ENCODE measurements at places on chromosomes 2 and 18.

GRCh38 chr2:111007757-111008688, 112.7 kb upstream of the BCL2L11 start:
- no peak for DNase-seq

- DNase-seq: no peak
Observed at GRCh38 chr2:163664610-163665009, 71.2 kb downstream of the FIGN start.

DNA sequence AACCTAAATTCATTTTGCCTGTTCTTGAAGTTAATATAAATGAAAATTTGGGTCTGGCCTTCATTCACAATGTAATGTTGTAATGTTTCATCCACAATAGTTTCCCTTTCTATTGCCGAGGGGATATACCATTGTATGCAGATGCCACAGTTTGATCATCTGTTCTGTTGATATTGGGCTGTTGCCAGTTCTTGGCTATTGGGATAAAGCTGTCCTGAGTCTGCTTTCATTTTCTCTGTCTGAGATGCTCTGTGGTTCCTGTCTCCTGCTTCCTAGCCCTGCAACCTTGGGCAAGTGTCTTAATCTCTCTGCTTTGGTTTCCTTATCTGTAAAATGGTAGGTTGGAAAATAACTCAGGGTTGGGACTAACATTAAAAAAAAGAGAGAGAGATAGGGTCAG, 25.2 kb downstream of the B3GNT2 start:
- DNase-seq: peak; percentile 56

DNA sequence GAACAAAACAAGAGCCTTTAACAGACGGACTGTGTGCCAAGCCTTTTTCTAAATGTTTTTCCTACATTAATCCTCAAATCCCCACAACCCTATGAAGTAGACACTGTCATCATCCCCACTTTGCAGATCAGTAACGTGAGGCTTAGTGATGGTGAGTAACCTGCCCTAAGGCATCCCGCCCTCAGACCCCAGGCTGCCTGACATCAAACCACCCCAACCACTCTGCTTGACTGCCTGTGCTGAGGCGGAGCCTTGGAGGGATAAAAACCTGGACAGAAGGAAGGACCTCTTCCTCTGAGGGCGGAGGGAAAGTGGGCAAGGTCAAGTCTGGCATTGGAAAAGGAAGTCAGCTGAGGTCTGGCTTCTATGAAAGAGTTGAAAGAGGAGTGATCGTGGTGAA, 104.6 kb downstream of the SP3 start:
- DNase-seq: no peak

DNA sequence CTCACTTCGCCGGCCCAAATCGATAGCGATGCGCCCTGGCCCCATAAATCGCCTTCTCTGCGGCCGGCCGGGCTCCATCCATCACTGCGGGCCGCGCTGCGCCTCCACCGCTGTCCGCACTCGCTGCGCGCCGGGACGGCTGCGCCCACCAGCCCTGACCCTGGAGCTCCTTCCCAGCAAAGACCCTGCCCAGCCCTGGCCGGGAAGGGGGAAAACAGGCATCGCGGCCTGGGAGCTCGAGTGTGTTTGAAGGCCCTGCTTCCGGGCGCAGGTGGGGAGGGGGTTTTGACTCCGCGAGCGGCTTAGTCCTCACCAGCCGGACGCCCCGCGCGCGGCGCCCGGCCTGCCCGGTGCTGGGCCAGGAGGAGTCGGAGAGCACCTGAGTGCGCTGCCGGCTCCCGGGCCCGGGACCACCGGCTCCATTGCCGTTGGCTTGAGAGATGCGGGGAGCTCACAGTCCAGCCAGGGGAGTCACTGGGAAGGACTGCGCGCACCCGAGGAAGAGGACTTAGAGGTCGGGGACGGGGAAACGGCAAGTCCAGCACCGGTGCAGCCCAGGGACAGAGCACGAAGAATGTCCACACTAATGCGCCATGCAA, 1.1 kb downstream of the PAX8 start:
- no peak for DNase-seq

- no peak for DNase-seq
Observed at GRCh38 chr2:37664231-37664643, 7.2 kb downstream of the CDC42EP3 start.

DNA sequence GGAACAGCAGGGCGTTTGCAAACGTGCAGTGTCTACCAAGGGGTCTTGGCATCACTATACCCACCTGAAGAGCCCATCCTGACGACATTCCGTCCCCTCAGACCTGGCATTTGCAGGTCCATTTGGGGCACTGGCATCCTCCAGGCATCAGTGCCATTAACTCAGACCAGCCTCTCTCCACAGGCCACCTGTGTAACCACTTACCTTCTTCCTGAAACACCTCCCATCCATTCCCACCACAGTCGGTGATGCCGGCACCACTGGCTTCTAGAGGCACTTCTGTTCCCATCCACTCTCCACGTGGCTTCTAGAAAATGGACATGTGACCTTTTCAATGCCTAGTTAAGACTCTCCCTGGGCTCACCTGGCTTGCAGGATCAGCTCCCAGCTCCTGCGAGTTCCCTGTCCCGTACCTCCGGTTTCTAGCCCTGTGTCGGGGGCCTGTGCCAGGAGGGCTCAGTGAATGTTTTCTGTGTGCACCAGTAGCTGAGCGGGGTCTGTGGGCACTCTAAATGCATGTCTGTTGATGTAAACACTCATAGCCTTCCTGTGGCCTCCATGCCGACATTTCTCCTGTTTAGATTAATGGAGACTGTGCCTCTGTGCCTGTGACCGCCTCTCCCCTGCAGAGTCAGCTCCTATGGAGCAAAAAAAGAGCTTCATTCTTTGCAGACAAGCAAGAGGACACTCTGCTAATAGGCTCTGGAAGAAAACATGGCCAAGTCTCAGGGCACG, 458.0 kb upstream of the HS6ST1 start:
- DNase-seq: no peak

- DNase-seq: no peak
Observed at GRCh38 chr2:170009209-170009608, 168.7 kb upstream of the MYO3B start.

DNA sequence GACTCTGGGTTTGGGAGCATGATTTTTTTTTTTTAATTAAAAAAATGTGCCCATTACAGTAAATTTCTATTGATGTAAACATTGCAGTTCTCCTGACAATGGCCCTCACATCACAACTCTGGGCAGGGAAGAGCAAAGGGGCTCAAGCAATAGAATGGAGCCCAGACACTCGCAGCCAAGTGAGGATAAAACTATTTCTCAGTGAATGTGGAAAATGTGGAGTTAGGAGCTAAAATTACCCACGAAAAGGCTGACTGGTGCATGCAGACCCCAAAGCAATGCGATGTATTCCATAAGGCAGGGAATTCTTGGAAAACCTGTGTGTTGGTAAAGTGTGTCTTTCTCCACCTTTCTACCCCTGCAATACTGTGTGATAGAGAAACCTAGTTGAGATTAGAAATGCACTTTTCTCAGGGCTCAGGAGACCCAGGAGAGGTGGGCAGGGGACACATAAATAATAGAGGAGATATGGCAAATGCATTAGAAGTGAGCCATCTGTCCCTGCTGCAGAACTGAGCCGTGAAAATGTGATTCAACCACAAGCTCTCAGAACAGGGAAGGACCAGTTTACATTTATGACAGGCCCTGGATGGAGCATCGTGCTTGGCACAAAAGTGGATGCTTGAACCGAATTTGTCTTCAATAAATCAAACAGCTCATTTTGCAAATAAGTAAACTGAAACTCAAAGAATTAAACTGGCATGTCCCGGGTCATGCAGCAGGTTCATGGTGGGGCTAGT, 100.1 kb downstream of the MYCN start:
- no peak for DNase-seq

- DNase-seq: no peak
Observed at GRCh38 chr2:105761931-105762515, 17.3 kb downstream of the NCK2 start.

- no peak for DNase-seq
Observed at GRCh38 chr2:101981504-101981903, 10.3 kb upstream of the IL1R2 start.

DNA sequence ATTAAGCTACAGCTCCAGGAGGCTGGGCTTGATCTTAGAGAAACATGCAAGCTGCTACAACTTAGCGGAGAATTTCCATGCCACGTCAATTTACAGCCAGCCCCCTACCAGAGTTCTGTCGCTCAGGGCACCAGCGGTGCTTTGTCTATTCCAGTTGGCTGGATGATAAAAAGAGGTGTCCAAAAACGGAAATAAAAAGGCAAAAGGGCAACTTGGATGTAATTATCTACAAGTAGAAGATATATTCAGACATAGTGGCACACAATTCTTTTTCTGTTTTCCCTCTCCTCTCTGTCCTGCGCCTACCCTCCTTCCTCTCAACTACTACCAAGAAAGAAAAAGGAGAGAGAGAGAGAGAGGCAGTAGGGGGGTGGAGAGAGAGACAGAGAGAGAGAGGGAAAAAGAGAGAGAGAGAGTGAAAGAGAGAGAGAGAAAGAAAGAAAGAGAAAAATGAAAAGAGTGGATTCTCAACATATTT, 363 bp upstream of the RFTN2 start:
- DNase-seq: peak; percentile 39

DNA sequence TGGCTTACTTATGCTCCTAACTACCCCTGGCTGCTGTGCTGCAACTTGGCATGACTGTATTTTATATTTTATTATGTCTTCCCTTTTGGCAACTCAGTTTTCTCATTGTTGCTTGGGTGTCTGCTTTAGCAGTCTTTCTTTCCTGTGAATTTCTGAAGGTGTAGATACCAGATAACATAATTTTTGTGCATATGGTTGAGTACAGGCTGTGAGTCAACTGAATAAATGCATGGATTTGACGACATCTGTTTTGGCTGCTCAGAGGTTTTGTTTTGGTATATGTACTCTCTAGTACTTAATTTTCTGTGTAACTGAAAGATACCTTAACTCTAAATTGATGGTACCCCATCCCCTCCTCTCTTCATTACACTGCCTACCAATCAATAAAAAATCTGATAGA, 303.1 kb downstream of the PTPRM start:
- DNase-seq: no peak

- no peak for DNase-seq
Observed at GRCh38 chr18:68288408-68288807, 426.5 kb downstream of the TMX3 start.

- DNase-seq: no peak
Observed at GRCh38 chr2:179951680-179952079, 55.4 kb downstream of the CWC22 start.

DNA sequence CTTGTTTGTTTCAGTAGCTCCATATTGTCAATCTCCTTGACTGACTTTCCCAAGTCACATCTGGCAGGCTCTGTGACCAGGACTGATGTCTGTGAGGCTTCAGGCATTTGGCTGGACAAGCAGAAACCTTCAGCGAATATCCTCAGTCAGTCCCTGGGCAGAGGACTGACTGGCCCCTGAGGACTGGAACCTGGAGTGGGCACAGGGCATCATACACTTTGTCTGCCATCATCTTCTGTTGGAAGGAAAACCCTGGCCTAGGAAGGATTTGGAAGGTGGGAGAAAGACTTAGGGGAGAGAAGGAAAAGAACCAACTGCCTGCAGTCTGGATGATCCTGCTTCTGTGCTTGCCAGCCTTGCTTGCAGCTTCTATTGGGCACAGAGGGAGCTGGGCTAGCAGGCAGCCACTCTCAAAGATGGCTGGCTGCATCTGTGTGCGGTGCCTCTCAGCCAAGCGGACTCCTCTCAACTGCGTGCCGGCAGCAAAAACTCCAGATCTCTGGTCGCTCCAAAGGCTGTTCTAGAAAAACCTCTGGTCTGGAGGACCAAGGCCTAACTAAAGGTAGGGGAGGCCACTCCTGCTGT, 126.8 kb downstream of the MARCHF4 start:
- no peak for DNase-seq

DNA sequence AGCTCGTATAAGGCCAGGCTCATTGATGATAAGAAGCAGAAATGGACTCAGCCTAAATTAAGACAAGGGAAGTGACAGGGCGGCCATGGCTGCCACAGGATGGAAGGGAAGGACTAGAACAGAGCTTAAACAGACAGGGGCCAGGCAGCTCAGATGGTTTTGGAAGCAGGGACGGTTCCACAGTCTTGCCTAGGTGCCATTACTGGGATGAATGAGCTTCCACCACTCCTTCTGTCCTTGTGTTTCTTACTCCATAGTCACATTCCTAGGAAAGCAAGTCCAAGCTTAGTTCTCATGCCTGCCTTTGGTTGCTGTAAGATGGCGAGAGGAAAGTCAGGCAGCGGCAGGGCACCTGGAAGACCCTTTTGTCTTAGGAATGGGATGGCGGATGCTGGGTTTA, 11.9 kb downstream of the GNLY start:
- DNase-seq: no peak

DNA sequence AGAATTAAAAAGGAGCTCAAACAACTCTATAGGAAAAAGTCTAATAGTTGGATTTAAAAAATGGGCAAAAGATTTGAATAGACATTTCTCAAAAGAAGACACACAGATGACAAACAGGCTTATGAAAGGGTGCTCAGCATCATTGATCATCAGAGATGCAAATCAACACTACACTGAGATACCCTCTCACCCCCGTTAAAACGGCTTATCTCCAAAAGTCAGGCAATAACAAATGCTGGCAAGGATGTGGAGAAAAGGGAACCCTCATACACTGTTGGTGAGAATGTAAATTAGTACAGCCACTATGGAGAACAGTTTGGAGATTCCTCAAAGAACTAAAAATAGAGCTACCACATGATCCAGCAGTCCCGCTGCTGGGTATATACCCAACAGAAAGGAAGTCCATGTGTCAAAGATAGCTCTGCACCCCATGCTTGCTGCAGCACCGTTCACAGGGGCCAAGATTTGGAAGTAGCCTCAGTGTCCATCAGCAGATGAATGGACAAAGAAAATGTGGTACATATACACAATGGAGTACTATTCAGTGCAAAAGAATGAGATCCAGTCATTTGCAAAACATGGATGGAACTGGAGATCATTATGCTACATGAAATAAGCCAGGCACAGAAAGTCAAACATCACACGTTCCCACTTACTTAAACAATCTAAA, 46.7 kb upstream of the B3GNT7 start:
- DNase-seq: no peak

GRCh38 chr2:189249171-189249570, 69.6 kb upstream of the COL5A2 start:
- DNase-seq: no peak

- DNase-seq: no peak
Observed at GRCh38 chr2:171307560-171307959, 126.2 kb downstream of the METTL8 start.

GRCh38 chr18:3623769-3624545, 174.0 kb downstream of the TGIF1 start:
- DNase-seq: peak; percentile 93

Data from skeletal muscle cell (primary cell).